ENCODE measurements at places on chromosomes 2 and 18. TPM values are rescaled to one million over a fixed set of nuclear protein-coding genes. Genes with fewer than 3 reads are reported as not detected.

DNA sequence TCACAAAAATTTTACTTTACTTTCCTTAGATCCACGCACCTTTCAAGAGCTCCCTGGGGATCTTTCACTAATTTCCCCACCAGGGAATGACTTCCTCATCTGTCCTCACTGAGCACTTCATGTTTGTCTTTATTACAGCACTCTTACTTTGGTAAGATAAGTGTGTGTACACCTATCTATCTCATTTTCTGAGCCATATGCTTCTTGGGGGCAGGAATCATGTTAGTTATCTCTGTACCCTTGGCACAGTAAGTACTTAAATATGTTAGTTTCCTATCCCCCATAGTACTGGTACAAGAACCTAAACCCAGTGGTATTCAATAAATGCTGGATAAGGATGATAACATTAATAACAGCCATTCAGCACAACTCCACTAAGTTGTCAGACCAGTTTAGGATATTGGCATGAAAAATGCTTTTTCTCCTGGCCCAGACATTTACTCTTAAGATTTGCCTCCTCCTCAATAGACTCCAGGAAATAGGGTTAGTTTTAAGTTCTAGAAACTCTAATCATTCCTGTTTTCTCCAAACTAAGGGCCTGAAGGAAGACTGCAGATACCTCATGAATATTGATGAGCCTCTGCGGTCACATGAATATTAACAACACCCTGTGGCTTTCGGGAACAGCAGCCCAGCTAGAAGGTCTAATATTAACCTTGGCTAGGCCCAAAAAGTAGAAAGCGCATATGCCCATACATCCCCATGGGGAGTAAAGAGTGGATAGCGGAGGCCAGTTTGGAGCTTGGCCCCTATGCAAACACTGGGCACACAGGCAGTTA is 38.2 kb downstream of the NHEJ1 start:
- no peak for DNase-seq

GRCh38 chr2:215797676-215798075 is 215.7 kb downstream of the MREG start:
- no peak for DNase-seq

- peak; percentile 53 for DNase-seq
Observed at GRCh38 chr18:79405019-79405780, 9.5 kb downstream of the NFATC1 start.

DNA sequence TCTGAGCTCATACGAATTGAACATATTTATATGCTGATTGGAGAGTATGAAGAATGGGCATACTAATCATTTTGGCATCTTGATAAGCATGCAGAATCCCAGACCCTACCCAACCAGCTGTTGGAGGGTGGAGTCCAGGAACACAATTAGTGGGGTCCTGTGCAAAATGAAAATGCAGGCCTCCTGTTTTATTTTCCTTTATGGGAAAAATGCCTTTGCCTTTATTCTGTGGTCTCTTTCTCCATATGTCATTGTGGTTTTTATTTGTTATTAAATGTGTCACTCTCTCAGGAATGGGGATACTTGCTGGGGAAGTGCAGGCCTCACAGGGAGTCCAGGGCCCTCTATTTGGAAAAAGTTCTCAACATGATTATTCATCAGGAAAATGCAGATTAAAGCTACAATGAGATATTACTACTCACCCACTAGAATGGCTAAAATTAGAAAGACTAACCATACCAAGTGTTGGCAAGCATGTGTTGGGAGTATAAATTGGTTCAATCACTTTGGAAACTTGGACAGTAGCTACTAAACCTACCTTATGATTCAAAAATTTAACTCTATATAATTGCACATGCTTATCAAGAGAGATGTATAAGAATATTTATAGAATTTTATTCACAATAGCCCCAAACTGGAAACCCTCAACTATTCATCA is 223.1 kb upstream of the FBXO11 start:
- no peak for DNase-seq

The TMEM247 gene
- total RNA-seq: not detected

GRCh38 chr2:170404846-170405245 is 226.9 kb downstream of the MYO3B start:
- DNase-seq: no peak

GRCh38 chr2:217900010-217900779 is 102.6 kb downstream of the TNS1 start:
- DNase-seq: no peak

DNA sequence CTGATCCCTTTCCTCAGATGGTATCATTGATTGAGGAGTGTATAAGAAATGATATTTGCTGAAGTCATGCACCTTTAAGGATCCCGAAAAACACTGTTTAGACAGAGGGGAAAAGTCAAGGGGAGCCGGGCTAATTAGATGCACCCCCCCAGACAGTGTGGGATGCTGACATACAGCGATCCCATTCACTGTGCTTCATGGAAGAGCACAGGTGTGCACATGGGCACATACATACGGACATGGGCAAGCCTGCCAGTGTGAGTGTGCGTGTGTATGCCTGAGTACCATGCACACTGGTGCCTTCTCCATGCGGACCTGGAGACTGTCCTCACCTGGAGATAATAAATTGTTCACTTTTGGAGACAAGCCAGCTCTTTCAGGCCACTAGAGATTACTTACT is 22.6 kb downstream of the MEIS1 start:
- no peak for DNase-seq

DNA sequence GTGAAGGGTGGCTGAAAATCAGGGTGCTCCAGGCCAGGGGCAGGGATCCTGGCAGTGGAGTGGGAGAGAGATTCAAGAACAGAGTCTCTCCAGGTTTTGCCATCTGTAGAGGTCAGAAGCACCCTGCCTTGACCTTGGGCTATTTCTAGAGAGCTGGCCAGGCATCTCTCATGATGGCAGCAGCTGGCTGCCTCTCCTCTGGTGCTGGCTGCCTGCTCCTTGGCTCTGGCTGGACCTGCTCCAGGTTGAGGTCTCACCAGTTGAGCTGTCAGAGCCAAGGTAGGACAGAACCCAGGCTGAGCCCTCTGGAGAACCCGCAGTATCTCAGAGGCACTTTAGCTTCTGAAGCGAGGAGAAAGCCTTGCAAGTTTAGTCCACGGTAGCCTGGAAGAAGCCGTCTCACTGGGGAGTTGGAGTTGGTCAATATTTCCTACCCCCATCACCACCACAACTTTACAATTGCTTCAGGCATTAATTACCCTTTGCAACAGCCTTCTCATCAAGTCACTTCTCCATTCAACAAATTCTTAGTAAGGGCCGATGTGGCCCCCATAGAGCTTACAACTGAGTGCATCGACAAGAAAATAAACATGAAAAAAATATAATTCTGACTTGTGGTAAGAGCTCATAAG is 25.6 kb downstream of the GNLY start:
- DNase-seq: no peak

DNA sequence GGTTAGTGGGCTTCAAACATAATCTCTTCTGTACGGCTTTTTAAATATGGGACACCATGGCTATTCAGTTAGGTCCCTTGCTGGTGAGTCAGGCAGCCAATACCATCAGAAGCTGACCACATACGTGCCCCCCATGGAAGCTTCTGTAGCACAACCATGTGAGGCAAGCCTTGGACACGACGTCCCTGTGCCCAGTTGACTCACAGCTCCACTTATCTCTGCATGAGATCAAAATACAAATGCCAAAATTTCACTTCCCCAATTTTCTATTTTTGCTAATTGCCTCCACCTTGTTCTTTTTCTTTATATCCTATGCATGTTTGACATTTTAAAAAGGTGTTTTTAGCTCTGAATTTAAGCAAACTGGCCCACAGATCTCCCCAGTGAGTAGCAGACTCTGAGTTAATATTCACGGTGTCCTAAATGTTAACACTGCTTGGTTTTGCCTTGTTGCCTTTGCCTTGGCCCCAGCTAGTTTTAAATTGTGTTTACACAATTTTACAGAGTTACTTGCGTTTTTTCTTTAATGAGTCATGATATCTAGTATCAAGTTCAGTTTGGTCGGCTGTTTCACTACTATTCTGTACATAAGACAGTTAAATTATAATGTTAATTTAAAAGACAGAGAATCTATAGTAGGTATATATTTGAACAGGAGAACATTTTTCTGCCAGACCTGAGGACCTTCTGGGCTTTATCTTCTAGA is 77.5 kb downstream of the CDCA7 start:
- no peak for DNase-seq

The SF3B1 gene
- total RNA-seq: 211 TPM

- no peak for DNase-seq
Observed at GRCh38 chr2:236570081-236570868, 650 bp downstream of the ACKR3 start.
